ENCODE measurements at places on chromosomes 5 and 9. TPM values are rescaled to one million over a fixed set of nuclear protein-coding genes. Genes with fewer than 3 reads are reported as not detected.

Gene ZMYND19
- 34.4 TPM for total RNA-seq

GRCh38 chr5:31983851-31984250 is 190.3 kb downstream of the GOLPH3 start:
- no peaks in the 10 kb centered on the region for H3K27me3 ChIP-seq
- H3K36me3 ChIP-seq = no peaks in the 10 kb centered on the region
- no peak for DNase-seq
- no peak overlapping the region for H3K4me3 ChIP-seq
- H3K27ac ChIP-seq = no peak overlapping the region
- H3K4me1 ChIP-seq = no peaks in the 10 kb centered on the region

DNA sequence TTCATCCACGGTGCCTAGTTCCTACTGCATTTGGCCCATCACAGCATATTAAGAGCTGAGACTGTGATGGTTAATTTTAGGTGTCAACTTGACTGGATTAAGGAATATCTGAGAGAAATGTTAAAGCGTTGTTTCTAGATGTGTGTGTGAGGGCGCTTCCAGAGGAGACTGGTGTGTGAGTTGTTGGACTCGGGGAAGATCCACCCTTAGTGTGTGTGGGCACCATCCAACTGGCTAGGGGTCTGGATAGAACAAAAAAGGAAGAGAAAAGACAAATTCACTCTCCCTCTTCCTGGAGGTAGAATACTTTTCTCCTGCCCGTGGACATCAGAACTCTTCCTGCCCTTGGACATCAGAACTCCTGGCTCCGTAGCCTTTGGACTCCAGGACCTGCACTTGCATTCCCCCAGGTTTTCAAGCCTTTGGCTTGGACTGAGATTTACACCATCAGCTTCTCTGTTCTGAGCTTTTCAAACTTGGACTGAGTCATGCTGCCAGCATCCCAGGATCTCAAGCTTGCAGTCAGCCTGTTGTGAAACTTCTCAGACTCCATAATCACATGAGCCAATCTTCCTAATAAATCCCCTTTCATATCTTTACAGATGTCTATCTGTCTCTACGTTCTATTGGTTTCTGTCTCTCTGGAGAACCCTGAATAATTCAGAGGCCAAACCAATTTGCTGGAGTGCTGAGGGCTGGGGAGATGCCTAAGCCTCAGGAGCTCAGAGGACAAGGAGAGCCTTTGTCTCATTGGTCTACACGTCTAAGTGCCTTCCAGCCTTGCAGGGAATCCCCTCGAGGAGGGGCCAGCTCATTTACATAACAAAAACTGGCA is 164.5 kb downstream of the DCP2 start:
- H3K4me3 ChIP-seq = no peak overlapping the region
- H3K36me3 ChIP-seq = no peaks in the 10 kb centered on the region
- no peaks in the 10 kb centered on the region for H3K4me1 ChIP-seq
- DNase-seq = no peak
- no peak overlapping the region for H3K27ac ChIP-seq

GRCh38 chr5:14266686-14267085 is 123.5 kb downstream of the TRIO start:
- H3K4me3 ChIP-seq = no peak overlapping the region
- no peaks in the 10 kb centered on the region for H3K36me3 ChIP-seq
- DNase-seq = no peak
- no peaks in the 10 kb centered on the region for H3K27me3 ChIP-seq
- H3K27ac ChIP-seq = no peak overlapping the region

DNA sequence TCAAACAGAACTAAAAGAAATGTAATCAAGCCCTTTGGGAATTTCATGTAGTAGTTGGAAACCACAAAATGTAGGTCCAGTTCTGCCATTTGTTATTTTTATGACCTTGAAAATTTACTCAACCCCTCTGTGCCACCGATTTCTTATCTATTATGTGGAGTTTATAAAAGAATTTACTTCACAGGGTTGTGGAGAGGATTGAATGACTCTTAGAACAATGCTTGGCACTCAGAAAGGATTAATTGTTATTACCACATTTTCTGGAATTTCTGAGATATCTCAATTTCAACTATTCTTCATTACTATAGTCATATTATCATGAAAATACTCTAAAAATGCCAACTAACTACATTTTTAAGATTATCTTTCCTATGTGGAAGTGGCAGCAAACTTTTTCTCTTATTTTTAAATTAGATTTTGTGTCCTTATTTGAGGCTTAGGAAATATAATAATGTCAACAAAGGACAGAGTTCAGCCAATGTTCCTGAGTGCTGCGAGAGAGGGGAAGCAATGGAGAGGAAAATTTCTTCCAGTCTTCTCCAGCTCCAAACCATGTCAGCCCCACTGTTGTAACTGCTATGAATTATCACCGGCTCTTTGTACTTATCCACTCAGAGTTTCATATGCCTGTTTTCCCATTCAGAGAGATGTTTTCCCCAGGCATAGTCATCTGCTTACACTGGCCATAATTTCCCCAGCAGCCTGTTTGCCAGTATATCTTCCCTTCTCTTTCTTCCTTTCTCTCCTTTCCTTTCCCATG is 525.6 kb downstream of the SPATA31D1 start:
- no peaks in the 10 kb centered on the region for H3K27me3 ChIP-seq
- no peaks in the 10 kb centered on the region for H3K4me1 ChIP-seq
- H3K27ac ChIP-seq = no peak overlapping the region
- H3K36me3 ChIP-seq = no peaks in the 10 kb centered on the region
- no peak overlapping the region for H3K4me3 ChIP-seq

DNA sequence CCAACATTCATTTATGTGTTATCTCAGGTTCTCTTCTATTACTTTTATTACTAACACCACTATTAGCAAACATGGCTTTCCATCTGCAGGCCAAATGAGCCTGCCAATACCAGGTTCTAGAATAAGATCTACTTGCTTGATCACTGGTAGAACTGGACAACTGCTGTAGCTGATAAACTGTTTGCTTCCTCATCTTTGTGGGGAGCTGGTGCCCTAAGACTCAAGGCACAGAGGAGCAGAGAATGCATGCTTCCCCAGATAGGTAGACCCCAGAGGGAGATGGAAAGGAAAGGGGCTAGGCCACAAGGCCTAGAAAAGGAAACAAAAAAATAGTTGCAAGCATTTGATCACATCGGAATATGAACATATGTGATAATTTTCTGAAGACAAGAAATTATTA is 30.7 kb upstream of the AUH start:
- no peaks in the 10 kb centered on the region for H3K27me3 ChIP-seq
- H3K36me3 ChIP-seq = no peaks in the 10 kb centered on the region
- H3K27ac ChIP-seq = no peak overlapping the region

DNA sequence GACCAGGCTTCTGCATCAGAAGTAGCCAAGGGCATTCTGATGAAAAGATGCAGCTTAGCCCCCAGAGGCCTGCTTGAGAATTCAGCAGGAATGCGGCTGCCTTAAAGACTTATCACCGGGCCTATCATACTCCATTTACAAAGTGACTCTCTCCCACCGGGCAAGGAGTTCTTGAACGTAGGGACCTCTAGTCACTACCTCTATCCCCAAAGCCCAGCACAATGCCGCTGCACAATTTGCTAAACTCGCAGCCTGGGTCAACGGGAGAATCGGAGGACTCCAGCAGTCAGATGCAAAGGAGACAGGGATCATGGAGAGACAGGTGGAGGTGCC is 661 bp downstream of the PDCL start:
- no peaks in the 10 kb centered on the region for H3K27me3 ChIP-seq
- peak; percentile 68 for DNase-seq
- no peaks in the 10 kb centered on the region for H3K36me3 ChIP-seq
- peaks cover 9% of the 10 kb centered on the region for H3K4me1 ChIP-seq
- H3K27ac ChIP-seq = peak overlapping the region; percentile 83

Gene PRDM9
- total RNA-seq = not detected

Gene AMBP
- not detected for total RNA-seq

DNA sequence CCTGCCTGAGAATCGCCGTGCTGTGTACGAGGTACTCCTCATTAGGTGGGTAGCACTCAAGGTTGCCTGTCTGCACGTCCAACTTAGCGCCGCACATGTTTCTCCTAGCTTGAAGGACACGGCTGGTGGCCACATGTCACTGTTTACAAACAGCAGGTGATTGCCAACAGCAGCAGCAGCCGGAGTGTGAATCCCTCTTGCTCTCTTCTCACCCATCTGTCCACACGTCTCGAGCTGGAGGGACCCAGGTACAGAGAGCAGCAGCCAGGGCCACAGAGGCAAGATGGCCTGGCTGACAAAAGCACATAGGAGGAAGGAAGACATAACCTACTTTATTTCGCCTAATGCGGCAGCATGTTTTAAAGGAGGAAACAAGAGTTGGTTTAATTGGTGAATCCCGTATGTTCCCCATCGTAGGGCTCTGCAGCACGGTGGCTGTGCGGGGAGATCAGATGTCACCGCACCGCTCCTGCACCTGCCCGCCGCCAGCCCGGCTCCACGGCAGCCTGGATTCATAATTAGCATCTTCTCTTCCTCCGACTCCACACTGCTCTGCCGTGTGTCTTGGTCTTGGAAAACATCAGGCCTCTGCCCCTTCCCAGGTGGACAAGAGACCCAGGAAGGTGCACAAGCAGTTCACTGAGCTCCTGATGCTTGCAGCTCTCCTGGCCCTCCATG is 201.6 kb upstream of the IRX1 start:
- no peak overlapping the region for H3K4me3 ChIP-seq
- H3K27me3 ChIP-seq = peaks cover 53% of the 10 kb centered on the region
- peak; percentile 19 for DNase-seq
- no peaks in the 10 kb centered on the region for H3K36me3 ChIP-seq
- H3K27ac ChIP-seq = no peak overlapping the region
- peaks cover 30% of the 10 kb centered on the region for H3K4me1 ChIP-seq

Data from neural progenitor cell (in vitro differentiated cells).